ENCODE measurements at places on chromosomes 3 and 15.

DNA sequence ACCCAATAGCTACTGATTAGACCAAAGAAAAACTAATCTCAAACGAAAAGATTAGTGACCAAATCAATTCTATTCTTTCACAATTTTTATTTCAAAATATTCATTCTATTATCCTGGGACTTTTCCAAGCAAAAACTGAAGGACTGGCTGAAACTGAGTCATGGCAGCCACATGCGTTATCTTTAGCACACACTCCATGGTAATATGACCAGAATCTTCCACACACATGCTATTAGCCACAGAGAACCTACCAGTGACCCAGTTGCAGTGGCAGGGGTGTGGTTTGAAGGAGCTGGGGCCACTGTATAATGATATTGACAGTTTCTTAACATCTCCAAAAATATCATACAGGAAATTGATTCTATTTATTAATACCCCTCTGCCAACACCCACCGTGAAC, 154.8 kb upstream of the ABI3BP start:
- DNase-seq: no peak

GRCh38 chr3:146504498-146505197, 35.3 kb upstream of the PLSCR2 start:
- DNase-seq: no peak

DNA sequence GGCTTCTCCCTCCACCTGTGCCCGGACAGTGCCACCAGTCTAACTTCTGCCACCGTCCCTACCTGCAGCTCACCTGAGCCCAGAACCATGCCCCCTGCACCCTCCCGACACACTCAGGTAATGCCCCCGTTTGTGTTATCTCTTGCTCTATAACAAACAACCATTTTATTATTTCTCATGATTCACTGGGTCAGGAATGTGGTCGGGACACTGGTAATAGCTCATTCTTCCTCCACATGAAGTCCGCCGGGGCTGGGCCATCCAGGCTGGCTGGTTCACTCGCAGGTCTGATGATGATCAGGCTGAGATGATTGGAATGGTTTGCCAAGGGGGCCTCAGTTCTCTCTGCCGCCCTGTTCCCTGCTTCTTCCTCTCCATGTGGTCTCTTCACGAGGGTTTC, 20.3 kb upstream of the NR2E3 start:
- DNase-seq: no peak

DNA sequence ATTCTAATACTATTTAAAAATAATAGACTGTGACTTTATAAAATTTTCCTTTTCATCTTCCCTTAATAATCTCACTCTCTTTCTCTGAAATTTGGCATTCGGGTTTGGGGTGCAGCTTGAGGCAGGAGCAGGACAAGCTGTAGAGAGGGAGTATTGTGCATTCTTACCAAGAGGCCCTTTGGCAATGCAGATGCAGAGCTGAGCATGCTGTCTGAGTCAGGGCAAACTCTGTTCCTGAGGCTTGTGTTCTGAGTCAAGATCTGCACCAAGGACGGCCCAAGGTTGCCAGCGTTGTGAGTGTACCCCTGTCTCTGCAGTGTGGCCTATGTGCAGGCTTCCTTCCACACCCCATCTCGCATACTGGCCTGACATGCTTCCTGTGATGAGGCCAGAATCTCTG, 343.8 kb upstream of the FRG2C start:
- no peak for DNase-seq

DNA sequence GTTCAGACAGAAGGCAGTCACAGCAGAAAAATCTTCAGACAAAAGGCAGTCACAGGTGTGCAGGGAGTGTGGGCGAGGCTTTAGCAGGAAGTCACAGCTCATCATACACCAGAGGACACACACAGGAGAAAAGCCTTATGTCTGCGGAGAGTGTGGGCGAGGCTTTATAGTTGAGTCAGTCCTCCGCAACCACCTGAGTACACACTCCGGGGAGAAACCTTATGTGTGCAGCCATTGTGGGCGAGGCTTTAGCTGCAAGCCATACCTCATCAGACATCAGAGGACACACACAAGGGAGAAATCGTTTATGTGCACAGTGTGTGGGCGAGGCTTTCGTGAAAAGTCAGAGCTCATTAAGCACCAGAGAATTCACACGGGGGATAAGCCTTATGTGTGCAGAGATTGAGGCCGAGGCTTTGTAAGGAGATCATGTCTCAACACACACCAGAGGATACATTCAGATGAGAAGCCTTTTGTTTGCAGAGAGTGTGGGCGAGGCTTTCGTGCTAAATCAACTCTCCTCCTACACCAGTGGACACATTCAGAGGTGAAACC, 27.6 kb downstream of the ZNF589 start:
- no peak for DNase-seq

- DNase-seq: no peak
Observed at GRCh38 chr3:71011565-71012287, 571.8 kb downstream of the FOXP1 start.

GRCh38 chr15:39807791-39808190, 25.1 kb upstream of the FSIP1 start:
- no peak for DNase-seq

- no peak for DNase-seq
Observed at GRCh38 chr15:101444807-101445508, 44.5 kb downstream of the PCSK6 start.

DNA sequence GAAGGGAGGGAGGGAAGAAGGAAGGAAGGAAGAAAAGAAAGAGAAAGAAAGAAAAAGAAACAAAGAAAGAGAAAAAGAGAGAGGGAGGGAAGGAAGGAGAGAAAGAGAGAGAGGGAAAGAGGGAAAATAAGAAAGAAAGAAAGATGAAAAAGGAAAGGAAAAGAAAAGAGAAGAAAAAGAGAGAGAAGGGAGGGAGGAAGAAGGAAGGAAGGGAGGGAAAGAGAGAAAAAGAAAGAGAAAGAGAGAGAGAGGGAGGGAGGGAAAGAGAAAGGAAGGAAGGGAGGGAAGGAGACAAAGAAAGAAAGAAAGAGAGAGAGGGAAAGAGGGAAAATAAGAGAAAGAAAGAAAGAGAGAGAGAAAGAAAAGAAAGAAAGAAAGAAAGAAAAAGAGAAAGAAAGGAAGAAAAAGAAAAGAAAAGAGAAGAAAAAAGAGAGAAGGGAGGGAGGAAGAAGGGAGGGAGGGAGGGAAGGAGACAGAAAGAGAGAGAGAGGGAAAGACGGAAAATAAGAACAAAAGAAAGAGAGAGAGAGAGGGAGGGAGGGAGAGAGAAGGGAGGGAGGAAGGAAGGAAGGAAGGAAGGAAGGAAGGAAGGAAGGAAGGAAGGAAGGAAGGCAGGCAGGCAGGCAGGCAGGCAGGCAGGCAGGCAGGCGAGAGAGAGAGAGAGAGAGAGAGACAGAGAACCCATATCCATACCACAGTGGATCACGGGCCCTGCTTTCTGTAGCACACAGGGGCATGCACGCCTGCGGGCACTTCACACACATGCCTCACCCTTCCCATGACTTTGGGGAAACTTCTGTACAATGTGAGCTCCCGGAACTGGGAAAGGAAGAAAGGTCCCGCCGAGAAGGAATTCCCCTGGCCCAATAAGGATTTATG, 52.5 kb downstream of the ADCY5 start:
- DNase-seq: no peak

DNA sequence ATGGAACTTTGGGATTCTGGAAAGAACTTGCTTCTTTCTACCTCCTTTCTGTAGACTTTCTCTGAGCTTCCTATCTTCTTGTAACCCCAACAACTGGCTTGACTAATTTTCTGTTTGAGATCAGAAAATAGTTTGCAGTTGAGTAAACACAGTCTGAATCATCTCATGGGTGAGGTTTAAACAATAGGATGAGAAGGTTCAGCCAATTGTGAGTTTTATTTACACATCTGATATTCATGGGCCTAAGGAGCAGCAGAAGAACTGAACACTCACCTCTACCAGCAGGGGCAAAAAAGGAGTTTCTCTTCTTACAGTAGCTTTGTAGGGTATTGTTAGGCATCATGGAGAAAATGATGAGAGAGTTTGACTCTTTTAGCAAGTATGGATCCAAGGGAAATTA, 54.2 kb downstream of the DTWD1 start:
- DNase-seq: no peak

DNA sequence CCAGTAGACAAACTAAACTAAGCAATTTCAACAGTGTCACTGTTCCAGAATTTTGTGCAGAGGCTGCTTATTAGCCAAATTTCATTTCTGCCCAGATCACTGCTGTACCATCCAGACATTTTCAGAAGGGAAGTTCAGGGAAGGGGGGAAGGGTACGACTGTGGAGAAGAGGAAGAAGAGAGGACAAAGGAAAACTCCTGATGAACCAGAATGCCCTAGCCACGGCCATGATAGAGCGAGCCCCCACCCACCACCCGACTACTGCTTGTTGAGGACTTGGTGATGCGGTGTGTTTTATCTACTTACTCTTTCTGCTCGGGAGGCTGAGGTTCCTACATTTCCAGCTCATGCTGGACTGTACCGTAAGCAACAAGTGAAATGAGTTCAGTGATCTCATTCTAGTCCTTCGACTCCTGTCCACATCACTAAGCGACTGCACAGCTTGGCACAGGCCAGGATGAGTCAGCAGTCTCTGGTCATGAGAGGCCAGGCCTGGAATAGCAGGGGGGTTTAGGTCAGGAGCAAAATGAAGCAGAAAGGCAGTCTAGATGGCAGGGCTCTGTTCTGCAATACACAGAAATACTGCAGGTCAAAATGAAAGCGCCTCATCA, 330.8 kb downstream of the TIGIT start:
- DNase-seq: no peak

GRCh38 chr3:56800832-56801661, 702 bp downstream of the ARHGEF3 start:
- DNase-seq: peak; percentile 52

- no peak for DNase-seq
Observed at GRCh38 chr3:114674036-114674435, 380.2 kb downstream of the TIGIT start.

GRCh38 chr3:11173828-11174465, 19.7 kb downstream of the HRH1 start:
- DNase-seq: no peak

DNA sequence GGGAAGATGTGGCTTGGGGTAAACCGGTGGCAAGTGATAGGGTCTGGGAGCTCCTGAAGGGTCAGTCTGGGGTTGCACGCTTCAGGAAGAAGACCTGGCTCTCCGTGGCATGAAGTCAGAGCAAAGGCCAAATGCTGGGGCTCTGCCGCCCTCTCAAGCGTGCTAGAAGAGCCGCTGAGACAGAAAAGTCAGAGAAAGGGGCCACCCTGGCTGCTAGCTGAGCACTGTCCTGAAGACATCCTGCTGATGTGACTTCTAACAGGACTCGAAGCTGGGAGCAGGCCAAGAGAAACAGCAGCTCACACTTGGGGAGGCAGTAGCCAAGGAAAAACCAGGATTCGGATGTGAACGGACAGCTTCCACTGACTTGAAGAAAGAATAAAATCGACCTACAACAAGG, 270.4 kb downstream of the OCA2 start:
- DNase-seq: no peak

DNA sequence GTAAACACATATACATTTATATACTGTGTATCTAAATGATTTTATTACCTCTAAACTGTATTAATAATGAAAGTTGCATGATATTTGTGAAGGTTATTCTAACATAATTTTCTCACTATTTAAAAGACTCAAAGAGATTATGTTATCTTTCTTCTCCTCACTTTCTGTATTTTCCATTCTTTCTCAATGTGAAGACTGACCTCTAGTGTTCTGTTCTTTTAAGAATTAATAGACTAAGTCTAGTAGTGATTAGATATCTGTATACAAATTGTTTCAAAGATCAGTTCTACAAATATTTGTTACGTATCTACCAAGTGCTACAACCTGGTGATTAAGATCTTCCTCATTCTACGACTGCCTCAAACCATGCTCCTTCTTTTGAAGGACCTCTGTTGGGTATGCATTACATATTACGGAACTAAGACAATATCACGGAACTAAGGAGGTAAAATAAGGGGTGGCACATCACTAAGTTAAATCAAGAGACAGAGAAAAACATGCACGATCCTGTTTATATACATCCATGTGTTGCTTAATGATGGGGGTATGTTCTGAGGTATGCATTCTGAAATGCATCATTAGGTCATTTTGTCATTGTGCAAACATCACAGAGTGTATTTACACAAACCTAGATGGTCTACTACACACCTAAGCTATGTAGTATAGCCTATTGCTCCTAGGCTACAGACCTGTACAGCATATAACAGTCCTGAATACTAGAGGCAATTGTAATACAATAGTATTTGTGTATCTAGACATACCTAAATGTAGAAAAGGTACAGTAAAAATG, 161.5 kb upstream of the KBTBD8 start:
- no peak for DNase-seq

GRCh38 chr15:33104212-33104611, 90.3 kb downstream of the FMN1 start:
- DNase-seq: peak; percentile 31

- DNase-seq: no peak
Observed at GRCh38 chr3:187572441-187572840, 97.8 kb downstream of the SST start.

DNA sequence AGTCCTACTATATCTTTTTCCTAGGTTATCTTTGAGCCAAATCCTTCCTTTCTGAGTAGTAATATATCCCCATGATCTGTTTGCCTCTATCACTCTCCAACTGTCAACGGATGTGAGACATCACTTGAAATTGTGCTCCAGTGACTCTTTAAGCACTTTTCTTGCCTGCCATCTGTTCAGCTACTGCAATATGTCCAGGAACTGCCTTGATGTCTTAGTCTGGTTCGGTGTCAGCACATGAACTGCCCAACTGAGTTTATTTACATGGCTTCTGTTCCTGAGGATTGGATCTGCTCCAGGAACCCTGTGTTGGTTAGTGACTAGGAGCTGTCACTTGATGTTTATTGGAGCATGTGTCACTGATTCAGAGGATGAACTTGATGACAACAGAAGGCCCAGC, 116.5 kb downstream of the SLC9A9 start:
- no peak for DNase-seq

- no peak for DNase-seq
Observed at GRCh38 chr3:96192966-96193550, 621.3 kb upstream of the EPHA6 start.

DNA sequence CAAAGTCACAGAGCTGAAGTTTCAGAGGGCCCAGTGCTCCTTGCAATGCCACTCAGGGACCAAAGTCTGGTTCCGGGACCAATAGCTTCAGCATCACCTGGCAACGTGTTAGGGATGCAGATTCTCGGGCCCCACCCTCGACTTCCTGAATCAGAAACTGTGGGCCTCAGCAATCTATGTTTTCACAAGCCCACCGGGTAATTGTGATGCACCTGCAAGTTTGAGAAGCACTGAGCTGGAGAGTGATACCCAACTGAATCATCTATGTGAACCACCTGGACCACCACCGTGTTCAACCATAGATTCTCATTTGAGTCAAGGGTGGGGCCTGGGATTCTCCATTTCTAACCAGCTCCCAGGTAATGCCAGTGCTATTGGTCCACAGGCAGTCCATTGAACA, 55.7 kb downstream of the CORO2B start:
- no peak for DNase-seq

All from DND-41 (cell line).